ENCODE measurements at places on chromosomes 3 and 15.

GRCh38 chr15:42908538-42908937 lies 12.0 kb downstream of the TTBK2 start:
- no peak for DNase-seq

- no peak for DNase-seq
Measured at GRCh38 chr15:50452927-50453326, 28.7 kb downstream of the USP8 start.

DNA sequence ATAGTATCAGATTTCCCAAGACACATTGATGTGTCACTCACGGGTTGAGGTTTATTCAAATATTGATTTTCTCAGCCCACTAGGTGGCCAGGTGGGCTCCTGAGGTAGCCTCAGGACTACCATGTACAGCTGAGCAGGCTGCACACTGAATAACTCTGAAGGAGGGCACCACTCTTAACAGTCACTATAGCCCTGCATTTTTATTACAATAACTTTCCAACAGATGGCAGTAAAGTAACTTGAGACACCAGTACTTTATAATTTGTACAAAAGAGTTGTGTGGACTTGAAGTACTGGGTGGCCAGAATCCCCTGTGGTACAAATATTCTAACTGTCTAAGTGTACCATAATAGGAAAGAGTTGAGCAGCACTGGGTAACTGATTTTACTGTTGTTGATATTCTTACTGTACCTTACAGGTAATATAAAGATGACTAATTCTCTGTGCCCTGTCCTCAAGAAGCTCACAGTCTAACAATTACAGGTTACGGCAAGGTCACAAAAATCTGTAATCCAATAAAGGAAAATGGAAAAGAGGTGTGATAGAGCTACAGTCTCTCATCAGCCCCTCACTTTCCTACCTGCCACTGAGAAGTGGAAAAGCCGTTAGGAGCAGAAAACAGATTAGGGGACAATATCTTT lies 76.0 kb downstream of the ETFA start:
- DNase-seq, result no peak

- no peak for DNase-seq
Measured at GRCh38 chr3:123939706-123940105, 21.3 kb downstream of the CCDC14 start.

DNA sequence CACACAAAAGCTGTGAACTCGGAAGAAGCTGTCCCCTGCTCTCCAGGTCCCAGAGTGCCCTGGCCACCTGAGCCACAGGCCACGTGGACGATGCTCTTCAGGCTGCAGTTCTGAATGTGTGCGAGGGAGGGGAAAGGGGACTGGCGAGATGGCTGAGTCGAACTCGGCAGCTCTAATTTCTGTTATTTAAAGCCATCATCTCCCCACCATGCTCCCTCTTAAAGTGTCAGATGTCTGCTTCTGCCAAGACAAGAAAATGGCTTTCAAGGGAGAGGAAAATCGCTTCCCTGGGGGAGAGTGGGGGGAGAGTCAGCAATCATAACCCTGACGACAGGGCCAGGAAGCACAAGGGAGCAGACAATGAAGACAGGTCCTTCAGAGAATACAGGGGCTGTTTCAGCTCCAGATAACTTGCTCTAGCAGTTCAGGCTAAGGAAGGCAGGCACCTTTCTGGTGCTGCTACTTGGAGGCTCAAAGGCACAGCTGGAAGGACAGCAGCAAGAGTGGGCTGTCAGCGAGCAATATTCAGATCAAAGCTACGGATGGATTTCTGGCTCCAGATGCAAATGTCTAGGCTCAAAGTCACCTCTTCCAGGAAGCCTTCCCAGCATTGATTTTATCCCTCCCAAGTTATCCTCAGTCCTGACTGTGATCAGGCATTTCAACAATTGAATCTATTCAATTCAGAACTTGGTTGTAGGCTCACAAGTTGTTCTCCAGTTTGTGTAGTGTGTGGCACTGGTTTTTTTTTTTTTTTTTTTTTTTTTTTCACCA lies 15.5 kb upstream of the CCDC33 start:
- DNase-seq, result no peak

GRCh38 chr3:178084938-178085816 lies 451.1 kb upstream of the KCNMB2 start:
- no peak for DNase-seq

GRCh38 chr3:87090631-87091030 lies 99.7 kb upstream of the VGLL3 start:
- DNase-seq, result no peak

DNA sequence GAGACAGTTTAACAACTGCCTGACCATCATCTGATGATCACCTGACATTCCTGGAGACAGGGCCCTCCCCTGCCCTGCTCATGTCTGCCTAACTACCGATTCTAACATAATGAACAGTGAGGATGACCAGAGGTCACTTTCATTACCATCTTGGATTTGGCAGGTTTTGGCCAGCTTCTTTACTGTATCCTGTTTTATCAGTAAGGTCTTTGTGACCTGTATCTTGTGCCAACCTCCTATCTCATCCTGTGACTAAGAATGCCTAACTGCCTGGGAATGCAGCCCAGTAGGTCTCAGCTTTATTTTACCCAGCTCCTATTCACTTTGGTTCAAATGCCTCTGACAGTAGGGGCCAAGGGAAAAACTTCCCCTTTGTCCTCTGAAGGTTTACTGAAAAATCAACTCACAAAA lies 40.2 kb downstream of the METTL6 start:
- DNase-seq, result no peak

DNA sequence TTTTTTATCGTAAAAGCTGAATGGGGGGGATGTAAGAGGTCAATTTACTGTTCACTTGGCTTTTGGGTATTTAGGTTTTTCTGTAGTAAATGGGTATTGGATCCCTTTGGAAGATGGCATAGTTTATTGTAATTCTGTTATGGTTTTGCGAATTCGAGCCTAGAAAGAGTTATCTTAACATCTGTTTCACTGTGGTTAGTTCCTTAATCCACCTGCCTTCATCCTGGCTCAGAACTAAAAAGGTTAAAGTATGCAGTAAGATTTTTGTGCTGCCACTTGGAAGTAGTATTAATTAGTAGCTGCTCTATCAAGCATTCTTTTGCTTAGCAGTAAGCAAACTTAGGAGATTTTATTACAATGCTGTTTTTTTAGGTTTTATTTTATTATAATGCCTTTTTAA lies 62.4 kb downstream of the ARIH1 start:
- DNase-seq, result no peak

- DNase-seq, result no peak
Measured at GRCh38 chr3:32256206-32256605, 17.7 kb downstream of the CMTM8 start.

All from chondrocyte (in vitro differentiated cells).